Liver (tissue), 10 donors: ENCODE measurements at places on chromosomes 4 and X.

DNA sequence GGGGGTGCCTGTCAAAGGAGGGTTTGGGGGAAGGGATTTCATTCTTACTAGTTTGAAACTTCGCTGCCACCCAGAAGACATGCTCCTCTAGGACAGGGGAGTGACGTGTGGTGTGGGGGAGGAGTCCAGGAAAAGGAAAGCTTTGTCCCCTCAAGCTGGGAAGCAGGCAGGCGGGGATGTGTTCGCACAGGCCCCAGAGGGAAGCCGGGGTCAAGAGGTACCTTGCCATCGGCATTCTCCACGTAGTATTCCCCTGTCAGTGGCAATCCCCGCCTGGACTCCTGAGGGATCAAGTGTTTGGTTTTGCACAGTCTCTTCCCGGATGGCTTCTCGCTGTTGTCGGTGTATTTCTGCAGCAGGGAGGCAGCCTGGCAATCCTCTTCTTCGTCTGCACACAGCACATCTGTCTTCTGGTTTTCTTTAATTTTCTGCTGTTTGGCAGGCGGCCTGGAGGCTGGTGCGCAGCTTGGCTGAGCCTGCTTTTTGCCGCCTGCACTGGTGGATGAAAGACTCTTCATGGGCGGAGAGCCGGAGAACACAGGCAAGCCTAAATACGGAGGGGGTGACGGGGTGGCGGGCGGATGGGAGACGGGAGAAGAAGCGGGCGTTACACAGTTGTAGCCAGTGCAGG is 35.1 kb downstream of the BCOR start:
- no peak for DNase-seq

GRCh38 chr4:36553453-36553852 is 272.0 kb downstream of the DTHD1 start:
- no peak for DNase-seq

GRCh38 chrX:107659768-107660167 is 31.5 kb downstream of the PRPS1 start:
- no peak for DNase-seq

GRCh38 chr4:47442980-47443379 is 20.5 kb downstream of the COMMD8 start:
- DNase-seq: no peak

- no peak for DNase-seq
These were observed 63.9 kb downstream of the TRMT44 start for GRCh38 chr4:8504279-8505007.

DNA sequence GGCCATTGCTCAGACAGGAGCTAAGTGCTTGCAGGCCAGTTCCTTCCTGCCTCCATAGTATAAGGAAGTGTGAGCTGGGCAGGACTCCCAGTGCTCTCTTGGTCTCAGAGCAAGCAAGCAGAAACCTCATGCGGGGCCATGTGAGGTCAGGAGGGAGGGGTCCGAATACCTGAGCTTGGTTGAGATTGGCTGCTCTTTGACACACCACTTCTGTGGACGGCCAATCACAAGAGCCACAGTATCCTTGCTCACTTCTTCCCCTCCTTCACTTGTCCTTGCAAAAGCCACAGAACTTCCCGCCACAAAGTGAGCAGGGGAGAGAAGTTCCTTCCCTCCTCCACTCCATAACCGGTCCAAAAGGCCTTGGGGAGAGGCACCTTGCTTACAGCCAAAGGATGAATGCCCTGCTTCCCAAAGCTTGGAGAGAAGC is 56.7 kb downstream of the PRPS1 start:
- DNase-seq: no peak

GRCh38 chr4:153039542-153040185 is 103.5 kb downstream of the FHDC1 start:
- DNase-seq: no peak

DNA sequence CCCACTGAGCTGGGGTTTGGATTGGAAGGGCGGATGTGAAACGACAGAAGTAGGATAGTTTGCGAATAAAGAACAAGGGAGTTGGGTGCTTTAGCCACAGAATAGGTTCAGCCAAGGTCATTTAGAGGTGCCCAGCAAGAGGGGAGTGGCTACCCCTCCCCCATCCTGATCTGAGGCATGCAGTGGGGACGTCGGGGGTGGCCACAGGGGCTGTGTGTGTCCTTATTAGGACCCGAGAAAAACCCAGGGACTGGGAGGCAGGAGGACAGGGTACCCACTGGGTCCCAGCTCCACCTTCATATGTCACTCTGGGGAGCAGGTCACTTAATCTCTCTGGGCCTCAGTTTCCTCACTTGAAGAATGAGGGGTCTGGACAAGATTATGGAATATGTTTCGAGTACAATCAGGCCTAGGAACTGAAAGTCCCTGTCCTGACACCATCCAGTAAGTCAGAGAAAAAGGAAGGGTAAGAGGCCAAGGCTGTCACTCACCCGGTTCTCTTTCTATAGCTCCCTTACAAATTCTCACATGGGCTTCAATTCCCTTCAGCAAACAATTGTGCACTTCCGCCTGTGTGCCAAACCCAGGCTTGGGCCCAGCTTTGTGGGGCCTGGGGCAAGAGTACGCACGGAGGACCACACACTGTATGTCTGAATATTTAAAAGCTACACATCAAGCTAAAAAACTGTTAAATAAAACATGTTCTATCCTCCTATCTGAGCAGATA is 4.2 kb upstream of the NYX start:
- no peak for DNase-seq

- DNase-seq: no peak
These were observed 81.7 kb downstream of the FREM3 start for GRCh38 chr4:143618811-143619210.

DNA sequence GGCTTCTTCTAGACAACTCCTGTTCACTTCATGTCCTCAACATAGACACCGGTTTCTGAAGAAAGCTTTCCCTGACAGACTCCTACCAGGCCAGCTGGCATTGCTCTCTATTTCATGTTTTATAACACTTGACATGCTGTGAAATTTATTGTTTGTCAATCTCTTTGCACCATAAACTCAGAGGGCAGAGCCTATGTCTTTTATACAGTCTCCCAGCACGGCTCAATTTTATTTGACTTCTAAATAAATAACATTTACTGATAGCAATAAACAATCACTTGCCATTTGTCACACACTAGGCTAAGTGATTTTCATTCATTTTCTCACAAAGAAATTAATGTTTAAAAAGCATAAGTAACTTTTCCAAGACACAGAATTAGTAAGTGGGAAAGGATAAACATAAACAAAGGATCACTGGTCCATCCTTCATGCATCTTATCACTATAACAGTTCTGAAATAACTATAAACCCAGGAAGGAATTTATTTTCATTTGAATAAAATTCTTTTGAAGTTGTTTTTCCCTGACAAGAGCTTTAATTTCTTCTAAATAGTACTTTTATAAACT is 577.6 kb downstream of the TECRL start:
- no peak for DNase-seq

DNA sequence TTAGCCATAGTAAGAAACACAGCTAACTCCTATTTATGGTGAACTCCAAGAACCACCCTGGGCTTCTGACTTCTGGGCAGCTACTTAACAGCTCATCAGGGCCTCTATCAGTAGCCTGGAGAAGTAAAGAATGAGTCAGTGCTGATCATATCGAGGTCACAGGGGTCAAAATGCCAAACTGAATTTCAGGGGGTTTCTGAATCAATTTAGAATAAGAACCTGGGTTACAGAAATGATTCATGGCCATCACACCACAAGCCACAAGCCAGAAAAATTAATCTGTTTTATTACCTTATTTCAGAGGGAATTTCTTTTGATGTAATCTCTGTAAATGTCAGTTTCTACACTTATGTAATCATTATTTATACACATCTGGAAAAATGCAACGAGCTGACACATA is 64.4 kb downstream of the CHST7 start:
- no peak for DNase-seq

DNA sequence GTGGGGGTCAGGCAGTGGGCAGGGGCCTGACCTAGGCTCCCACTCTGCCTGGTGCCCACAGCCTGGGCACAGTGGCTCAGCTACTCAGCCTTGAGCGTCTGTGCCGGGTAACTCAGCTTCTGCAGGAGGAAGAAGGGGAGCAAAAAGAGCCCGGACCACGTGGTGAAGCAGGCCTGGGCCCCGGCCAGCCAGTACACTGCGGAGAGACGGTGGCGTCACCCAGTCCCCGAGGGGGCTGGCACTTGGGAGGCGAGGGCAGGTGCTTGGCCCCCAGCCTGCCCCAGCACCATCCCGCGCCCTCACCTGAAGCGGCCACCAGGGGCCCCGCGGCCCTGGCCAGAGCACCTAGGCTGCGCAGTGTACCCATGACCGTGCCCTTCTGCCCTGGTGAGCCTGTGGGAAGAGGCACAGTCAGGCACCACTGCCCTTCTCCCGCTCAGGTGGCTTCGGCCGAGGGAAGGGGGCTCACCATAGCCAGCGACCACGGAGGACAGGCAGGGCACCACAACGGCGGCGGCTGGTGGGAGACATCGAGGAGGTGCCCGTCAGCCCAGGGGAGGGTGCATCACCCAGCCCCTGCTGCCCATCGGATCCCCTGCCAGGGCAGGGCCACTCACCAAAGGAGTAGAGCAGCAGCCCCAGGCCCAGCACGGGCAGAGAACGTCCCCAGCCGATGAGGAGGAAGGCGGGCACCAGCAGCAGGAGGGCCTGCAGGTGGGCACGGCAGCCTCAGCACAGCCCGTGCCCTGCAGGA is 32.3 kb downstream of the NOP14 start:
- no peak for DNase-seq

- no peak for DNase-seq
These were observed 12.4 kb downstream of the TENM3 start for GRCh38 chr4:182255441-182256190.

DNA sequence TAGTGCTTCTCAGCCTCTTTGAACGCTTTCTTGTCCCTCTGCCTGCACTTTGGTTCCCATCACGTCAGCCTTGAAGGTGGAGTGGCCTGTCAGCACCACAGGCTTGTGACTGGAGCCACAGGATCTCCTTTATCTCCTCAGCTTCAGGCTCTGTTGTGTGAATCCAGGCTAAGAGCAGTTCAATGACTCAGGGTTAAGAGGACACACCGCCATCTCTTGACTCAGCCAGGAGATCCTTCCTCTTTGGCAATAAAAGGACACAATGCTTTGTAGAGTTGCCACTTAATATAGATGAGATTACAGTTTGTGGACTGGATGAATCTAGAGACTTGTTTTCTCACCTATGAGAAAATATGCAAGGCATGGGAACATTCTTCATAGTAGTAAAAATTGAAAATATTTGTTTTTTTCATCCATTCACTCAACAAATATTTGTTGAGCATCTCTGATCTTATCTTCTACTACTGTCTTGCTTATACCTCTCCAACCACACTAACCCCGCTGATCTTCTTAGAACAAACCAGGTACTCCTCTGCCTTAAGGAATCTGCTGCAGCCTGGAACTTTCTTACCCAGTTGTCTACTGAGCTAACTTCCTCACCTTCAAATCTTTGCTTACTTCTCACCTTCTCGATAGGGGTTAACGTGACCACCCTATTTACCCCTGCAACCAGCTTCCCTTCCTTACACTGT is 62.3 kb downstream of the UCHL1 start:
- DNase-seq: no peak
